GM12892 (cell line): ENCODE measurements at places on chromosomes 2 and 18.

GRCh38 chr2:162301877-162302276, 16.6 kb downstream of the IFIH1 start:
- DNase-seq: no peak

- no peak for DNase-seq
Observed at GRCh38 chr2:30225131-30225762, 6.1 kb upstream of the LBH start.

GRCh38 chr2:10058251-10059015, 15.1 kb downstream of the KLF11 start:
- DNase-seq: no peak

GRCh38 chr2:44691174-44691785, 250.2 kb upstream of the SIX3 start:
- no peak for DNase-seq

DNA sequence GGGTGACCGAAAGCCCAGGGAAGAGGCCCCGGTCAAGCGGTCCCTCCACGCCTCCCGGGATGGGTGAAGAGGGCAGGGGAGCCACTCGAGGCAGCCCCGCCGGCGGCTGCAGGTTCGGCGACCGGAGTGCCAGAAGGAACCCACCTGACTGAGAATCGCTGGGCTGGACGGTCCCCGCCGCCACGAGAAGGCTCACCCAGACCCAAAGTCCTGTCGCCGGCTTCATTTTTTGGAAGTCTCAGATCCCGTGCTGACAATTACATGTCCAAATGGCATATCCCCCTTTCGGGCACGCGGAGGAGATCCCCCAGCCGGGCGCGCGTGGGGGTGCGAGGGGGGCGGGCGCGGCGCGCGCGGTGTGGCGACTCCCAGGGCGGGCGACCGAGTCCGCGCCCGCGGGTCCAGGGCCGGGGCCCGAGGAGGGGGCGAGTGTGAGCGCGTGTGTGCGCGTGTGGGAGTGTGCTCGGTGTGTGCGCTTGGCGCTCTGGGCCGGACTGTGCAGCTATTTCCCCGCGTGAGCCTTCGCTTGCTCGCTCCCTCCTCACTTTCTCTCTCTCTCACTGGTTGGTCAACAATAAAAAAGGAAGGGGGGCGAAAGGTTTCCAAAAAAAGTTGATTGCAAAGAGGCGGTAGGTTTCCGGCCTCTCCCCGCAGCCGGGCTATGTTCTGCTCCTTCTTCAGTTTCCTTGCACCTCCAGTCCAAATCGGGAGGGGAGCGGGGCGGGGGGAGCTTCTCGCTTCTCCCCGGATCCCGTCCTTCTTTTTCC, at the start of gene ERBB4:
Gene ERBB4, minus strand, starts transcription at position 498 of the 767 bp plus-strand sequence. Its CDS starts 272 bp downstream, at position 226.
- no peak for DNase-seq

GRCh38 chr18:58209326-58209725, 165.3 kb downstream of the NEDD4L start:
- no peak for DNase-seq
